Activated CD8-positive, alpha-beta memory T cell treated with anti-CD3 and anti-CD28 coated beads for 1 hour (primary cell): ENCODE measurements at places on chromosomes 3 and 15.

DNA sequence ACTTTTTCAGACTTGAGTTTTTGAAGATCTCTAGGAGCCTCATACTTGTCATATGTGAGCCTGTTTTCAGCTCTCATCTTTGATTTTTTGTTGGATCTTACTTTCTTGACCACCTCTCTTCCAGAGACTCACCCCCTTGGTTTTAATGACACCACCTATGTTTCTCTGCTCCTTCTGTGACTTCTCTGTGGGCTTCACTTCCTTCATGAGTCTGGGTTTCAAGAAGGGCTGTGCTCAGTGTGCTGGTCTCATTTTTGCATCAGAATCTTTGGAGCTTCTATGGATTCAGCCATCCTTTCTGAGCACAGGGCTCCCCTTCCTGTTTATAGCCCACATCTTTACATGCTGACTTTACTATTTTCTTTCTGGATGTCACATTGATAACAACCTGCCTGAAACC is 17.7 kb downstream of the PPM1L start:
- no peak for DNase-seq

- no peak for DNase-seq
Measured at GRCh38 chr3:161310649-161311423, 60.5 kb downstream of the SPTSSB start.

DNA sequence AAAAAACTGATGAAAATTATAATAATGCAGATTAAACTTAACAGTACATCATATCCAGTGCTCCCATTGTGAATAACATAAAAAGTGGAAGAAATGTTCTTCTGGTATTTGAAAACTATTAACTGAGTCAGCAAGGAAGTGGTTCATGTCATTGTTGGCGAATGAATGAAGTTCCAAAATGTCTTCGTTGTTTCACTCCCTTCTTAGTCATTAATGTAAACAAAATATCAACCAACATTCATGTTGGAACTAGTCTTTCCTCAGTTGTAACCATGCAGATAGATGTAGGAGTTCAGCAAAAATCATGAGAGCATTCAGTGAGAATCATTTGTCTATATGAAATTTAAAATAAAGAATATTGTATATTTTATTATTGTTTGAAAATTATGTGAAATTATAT is 44.1 kb upstream of the ICE2 start:
- no peak for DNase-seq

DNA sequence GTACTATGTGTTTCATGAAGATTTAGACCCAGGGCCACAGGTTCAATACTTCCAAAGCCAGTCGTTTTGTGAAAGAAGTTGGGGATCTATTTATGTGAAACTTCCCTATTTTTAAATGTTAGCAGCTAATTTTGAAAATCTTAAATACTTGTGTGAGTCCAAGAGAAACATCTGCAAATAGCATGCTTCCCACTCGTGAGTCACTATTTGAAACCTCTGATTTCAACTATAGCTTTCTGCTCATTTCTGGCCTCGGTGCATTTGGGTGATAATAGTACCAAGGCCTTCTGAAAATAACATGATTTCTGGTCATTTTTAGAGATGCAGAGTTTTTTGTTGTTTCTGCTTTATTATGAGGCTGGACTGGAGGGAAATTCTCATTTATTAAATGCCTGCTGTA is 110.0 kb downstream of the OPA1 start:
- no peak for DNase-seq

DNA sequence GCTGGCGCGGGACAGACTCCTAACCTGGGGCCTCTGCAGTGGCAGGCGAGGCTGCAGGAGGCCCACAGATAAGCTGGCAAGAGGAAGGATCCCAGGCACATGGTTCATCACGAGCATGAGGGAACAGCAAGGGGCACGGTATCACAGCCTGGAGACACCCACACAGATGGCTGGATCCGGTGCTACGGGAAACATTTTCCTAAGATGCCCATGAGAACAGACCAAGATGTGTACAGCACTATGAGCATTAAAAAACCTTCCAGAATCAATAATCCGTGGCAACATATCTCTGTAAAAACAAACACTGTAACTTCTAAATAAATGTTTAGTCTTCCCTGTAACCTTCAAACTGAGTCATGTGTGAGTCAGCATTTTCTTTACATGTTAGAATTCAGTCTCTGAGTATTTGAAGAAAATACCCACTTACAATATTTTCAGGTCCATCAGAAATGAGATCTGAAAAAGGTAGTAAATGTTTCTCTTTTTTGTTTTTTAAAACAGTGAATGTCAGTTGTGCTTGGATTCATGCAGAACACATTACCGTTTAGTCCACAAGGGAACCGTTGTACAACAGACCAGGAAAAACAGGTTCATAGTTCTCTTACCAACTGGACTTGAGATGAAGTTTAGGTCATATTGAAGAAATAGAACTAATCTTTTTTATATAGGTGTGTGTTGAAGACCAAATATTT is 75.9 kb downstream of the BOC start:
- DNase-seq = no peak

DNA sequence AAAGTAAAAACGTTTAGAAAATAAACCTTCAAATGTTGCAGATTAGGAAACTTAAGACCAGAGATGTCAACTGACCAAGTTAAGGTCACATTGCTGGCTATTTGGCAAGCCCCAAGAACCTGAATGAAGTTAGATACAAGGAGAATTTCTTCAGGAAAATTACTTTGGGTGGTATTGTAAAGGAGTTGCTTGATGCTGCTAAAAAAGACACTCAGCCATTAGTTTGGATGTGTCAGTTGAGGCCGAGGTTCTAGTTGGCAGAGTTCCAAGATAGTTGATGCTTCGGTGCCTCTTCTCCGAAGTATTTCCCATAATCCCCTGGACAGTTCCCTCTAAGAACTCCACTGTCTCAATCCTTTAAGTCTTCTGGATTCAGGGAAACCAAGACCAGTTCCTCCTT is 24.3 kb downstream of the SIAH2 start:
- DNase-seq = no peak

GRCh38 chr3:51673181-51673801 is 2.2 kb downstream of the TEX264 start:
- DNase-seq = no peak

DNA sequence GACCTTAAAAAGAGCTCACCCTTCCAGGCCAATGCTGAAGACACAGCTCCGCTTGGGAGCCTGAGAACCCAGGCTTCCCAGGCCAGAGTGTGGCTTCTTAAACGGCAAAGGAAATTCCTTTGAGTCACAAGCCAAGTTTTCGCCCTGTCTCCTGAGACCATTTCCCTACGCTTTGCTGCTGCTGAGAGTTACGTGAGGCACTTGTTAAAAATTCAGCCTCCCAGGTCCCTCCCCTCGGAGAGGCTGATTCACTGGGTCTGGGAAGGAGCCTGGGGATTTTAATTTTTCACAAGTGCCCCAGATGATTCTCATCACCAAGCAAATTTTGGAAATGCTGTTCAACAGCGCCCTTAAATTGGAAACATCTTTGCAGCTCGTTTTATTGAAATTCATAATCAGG is 25.5 kb downstream of the RLBP1 start:
- no peak for DNase-seq
